Stimulated activated CD4-positive, alpha-beta T cell treated with anti-CD3 and anti-CD28 coated beads, Interleukin-15, amount 100 ng/mL, for 48 hours (primary cell): ENCODE measurements at places on chromosomes 5 and 9.

DNA sequence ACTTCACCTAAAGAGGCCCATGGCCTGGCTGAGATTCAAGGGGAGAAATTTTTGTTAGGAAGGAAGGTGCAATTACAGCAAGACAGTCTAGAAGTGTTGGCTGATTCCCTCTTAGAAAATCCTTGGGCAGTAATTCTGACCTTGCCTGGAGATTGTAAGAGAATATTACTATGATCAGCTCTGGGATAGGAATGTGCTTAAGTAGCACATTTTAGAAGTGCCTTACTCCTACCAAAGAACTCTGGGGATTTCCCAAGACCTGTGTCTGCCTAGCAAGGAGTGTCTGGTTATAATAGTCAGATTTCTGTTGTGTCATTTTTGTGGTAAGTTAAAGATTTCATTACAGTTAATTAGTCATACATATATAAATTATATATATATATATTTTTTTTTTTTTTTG lies 52.3 kb downstream of the NLN start:
- no peak for DNase-seq

- DNase-seq: no peak
These were observed 57.9 kb upstream of the RNF38 start for GRCh38 chr9:36457836-36458429.

- no peak for DNase-seq
These were observed 12.5 kb downstream of the HRH2 start for GRCh38 chr5:175670372-175670771.

DNA sequence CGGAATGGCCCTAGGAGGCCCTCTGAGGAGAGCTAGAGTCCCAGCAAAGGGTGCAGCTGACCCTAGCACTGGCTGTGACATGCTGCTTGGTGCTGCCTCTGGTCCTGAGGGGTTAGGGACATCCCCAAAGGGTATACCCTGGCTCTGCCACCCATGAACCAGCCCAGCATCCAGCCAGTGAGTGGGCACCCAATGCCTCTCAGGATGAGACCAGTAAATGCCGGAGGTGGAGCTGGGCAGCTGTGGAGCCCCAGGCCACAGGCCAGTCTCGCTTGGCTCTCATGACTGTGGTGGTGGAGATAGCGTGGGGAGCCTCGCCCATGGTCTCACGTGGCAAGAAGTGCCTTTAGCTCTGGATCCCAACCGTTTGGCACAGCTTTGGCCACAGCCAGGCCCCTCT lies 3.7 kb upstream of the CEL start:
- DNase-seq: no peak

- no peak for DNase-seq
These were observed at the start of gene GPSM1 for GRCh38 chr9:136327304-136327974. TSS of gene GPSM1 (plus strand) at chr9:136327539. CDS start at chr9:136327696, 157 bp downstream.

DNA sequence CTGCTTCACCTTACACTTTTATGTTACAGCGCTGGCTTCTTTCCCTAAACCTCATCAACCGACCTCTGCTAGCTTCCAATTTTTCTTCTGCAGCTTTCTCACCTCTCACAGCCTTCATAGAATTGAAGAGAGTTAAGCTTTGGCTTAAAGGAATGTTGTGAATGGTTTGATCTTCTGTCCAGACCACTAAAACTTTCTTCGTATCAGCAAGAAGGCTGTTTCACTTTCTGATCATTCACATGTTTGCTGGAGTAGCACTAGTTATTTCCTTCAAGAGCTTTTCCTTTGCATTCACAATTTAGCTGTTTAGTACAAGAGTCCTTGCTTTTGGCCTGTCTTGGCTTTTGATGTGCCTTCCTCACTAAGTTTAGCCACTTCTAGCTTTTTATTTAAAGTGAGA lies 49.5 kb downstream of the NR3C1 start:
- no peak for DNase-seq

DNA sequence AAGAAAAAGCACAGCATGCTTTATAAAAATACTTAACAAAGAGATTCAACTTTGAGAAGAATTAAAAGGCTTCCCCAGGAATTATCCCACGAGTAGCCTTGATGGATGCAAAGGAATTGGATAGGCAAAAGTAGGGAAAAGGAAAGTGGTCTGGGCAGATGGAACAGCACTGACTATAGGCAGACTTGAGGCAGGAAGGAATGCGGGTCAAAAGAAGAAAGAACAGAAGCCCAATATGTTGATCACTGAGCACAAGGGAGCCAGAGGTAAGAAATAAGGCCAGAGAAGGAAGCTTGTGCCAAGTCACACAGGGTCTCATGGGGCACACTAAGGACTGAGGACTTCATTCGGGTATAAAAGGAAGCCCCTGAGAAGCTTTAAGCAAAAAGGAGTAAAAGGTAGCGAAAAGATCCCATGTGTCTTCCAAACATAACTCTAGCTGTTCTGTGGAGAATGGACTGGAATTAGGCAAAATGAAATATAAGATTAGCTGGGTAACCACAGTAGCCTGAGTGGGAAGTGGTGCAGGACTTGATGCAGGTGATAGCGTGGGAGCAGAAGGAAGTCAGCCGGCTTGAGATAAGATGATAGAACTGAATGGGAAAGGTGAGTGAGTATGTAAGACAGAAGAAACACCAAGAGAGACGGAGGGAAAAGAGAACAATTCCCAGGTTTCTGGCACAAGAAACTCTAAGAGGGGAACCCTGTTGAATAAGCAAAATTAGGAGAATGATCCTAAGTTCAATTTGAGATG lies 106.6 kb downstream of the DENND1A start:
- DNase-seq: no peak

DNA sequence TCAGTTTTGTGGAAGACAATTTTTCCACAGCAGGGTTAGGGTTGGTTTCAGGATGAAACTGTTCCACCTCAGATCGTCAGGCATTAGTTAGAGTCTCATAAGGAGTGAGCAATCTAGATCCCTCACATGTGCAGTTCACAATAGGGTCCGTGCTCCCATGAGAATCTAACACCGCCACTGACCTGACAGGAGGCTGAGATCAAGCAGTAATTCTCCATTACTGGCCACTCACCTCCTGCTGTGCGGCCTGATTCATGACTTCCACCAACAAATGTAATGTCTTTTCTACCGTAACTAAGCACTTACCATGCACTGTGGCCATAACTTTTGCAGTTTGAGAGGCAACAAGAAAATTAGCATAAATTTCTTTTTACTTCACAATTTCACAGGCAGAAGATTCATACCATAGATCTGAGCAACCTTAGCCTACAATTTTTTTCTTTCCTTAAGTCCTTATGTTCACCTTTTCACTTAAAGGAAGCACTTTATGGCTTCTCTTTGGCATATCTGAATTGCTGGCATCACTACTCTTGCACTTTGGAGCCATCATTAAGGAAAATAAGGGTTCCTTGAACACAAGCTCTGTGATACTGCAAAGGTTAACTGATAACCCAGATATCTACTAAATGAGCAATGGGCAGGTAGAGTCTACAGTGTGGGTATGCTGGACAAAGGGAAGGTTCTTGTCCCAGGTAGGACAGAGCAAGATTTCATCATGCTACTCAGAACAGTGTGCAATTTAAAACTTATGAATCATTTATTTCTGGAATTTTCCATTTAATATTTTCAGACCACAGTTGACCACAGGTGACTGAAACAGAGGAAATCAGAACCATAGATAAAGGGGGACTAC lies 83.0 kb upstream of the IFNK start:
- DNase-seq: no peak

DNA sequence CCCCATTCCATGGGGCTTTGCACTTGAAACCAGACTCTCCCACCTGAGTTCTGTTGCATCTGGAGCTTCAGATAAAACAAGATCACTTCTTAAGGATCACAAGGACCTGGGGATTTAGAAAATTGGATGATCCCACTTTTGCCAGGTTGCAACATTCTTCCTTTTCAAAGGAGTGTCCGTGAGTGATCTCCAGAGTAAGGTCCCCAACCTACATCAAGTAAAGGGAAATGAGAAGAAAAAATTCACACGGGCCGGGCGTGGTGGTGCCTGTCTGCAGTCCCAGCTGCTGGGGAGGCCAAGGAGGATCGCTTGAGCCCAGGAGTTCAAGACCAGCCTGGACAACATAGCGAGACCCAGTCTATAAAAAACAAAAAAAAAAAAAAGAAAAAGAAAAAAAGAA lies 41.2 kb upstream of the COL5A1 start:
- no peak for DNase-seq

GRCh38 chr5:88879724-88880123 lies 3.3 kb downstream of the MEF2C start:
- no peak for DNase-seq

DNA sequence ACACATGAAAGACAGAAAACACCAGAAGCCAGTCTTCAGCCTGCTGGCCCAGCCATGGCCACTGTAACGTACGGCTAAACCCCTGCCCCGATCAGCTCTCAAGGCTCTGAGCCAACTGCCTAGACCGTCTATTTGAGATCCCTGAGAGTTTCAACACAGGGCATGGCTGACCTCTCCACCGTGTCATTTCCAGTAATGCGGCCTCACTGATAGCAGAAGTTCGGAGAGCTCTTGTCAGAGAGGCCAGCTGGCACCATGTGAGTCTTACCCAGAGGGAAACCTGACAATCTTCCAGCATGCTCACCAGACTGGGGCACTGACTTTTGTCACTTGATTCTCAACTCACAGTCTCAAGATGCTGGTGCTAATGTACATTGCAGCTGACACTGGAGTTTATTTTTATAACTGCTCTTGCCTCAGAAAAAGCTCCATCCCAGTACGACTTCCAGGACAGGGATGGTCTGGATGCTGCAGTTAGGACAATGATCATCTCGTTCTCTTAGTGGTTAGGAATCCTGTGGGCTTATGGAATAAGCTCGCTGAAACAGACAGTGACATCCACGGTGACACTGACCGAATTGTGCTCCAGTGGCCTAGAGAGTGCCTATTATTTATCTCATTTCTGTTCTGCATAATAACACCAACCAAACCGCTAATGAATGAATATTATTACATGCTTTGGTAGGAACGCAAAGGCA lies 372.7 kb downstream of the ICE1 start:
- no peak for DNase-seq

DNA sequence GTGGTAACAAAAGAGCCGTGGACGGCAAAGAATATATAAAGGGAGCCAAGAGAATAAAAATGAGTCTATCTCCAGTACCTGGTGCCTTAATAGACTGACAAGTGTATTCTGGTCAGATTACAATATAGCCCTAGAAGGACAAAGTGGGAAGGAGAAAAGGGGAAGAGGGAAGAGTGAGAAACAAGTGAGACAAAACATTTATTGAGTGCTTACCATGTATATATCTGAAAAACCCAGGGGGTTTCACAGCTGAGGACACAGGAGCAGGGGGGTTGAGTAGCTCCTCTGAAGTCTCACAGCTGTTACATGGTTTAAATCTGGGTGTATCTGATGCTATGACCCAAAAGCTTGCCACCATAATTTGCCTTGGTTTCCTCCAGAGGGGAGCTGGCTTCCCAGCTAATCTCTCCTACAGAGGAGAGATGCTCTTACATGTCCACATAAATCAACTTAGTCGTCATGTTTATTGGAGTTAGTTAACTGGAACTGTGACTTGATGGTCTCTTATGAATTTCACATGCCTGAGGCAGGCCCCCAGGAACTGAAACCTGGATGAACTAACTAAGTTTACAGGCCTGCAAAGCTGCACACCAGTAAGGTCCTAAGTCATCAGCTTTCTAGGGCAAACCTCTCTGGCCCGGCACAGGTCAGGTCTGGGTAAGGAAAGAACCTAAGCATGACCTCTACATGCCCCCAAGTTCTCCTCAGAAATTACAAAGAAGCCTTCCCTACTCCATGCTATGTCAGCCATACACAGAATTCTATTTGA lies 15.5 kb downstream of the SIL1 start:
- no peak for DNase-seq

DNA sequence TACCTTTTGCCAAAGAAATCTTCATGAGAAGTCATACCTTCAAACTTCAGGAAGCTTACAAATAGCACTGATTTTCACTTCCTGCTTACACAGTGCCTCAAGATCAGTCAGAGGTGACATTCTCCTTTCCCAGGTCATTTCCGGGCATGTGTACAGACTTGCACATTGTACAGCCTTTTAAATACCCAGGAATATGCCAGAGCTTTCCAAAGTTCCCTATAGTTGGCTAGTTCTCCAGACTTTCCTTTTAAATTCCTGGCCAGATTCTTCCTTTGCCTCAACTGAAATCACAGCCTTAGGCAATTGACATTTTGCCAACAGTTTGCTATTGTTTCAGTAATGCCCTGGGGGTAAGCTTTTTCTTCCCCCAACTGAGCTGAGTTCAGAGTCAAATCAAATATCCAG lies 47.2 kb downstream of the RFX3 start:
- DNase-seq: no peak

- DNase-seq: no peak
These were observed 7.2 kb downstream of the PFN3 start for GRCh38 chr5:177393206-177393765.

DNA sequence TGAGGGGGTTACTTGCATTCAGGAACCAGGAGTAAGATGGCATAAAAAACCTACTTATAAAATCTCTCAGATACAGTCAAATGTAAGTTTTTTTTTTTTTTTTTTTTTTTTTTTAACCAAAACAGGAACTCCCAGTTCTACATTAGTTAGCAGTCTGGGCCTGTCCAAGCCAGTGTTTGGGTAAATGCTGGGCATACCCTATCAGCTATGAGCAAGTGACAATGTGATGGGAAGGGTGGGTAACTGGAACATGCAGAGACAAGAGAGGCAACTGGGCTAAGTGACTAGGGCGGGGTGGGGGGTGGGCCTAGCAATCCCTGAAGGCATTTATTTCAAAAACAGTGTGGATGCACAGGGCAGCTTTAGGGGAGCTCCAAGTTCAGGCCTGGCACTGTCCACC lies 2.3 kb downstream of the NMRK1 start:
- no peak for DNase-seq

- DNase-seq: peak; percentile 19
These were observed 590 bp downstream of the RASGRF2 start for GRCh38 chr5:80960531-80961375.

DNA sequence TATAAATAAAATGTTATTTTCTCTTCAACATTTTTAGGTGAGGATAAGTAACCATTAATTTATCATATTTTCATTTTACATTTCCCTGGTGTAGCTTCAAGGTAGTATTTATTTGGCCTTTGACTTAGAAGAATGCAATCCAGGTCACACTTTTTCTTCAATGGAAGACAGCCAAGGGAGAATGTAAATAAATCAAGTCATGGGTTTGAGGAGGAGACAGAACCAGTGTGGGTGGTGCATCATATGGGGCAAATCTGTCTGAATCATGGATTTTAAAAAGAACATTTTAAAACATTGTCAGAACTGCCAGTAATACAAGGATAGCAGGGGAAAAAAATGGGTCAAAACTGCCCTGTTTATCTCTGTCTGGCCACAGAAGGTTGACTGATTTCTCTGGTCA lies 229.5 kb downstream of the FAM114A2 start:
- DNase-seq: no peak

DNA sequence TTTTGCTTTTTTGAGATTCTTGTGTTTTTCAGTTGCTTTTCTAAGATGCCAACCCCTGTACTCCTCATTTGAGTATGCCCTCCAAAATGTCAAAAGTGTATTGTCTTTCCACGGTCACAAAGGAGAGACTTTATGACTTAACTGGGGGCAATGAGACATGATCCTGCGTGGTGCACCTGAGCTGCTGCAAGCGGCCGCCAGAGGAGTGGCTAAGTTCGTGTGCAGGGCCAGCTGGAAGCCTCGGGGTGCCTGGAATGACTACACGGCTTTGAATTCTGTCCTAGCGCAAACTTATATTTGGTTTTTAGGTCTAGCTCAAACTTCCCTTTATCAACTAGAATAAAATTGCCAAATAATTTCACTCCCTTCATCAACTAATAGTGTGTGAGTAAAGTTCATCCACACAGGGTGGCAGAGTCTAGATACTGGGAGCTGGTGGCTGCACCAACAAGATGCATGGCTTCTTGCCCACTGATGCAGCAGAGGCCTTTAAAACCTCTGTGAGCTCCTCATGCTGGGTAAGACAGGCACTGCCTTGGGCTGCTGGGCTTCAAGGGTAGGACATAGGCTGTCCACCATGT lies 4.7 kb downstream of the GADD45G start:
- DNase-seq: no peak
